Forelimb muscle (tissue), 1 donor: ENCODE measurements at places on chromosomes 12 and 14.

DNA sequence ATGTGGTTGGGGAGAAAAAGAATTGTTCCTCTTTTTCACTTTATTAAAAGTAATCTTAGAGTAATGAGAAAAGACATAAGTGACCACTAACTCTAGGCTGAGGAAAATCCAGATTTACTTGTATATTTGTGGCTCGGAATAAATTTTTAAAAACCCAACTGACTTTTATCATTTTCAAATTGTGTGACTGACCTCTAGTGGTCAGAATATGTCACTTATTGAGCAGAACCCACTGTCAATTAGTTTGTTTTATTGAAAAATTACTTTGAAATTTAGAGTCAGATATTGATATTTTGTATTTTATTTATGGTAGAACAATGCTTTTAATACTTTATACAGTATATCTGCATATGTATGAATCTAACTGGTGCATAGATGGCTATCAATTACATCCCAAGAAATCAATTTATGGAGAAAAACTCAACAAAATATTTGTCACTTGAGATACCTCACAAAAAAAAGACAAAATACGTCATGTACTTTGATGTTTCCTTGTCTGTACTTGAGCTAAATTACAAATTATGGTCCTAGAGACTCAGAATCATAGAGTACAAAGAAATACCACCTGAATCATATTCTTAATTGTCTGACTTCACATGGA is 229.4 kb downstream of the CNTN1 start:
- DNase-seq: no peak

DNA sequence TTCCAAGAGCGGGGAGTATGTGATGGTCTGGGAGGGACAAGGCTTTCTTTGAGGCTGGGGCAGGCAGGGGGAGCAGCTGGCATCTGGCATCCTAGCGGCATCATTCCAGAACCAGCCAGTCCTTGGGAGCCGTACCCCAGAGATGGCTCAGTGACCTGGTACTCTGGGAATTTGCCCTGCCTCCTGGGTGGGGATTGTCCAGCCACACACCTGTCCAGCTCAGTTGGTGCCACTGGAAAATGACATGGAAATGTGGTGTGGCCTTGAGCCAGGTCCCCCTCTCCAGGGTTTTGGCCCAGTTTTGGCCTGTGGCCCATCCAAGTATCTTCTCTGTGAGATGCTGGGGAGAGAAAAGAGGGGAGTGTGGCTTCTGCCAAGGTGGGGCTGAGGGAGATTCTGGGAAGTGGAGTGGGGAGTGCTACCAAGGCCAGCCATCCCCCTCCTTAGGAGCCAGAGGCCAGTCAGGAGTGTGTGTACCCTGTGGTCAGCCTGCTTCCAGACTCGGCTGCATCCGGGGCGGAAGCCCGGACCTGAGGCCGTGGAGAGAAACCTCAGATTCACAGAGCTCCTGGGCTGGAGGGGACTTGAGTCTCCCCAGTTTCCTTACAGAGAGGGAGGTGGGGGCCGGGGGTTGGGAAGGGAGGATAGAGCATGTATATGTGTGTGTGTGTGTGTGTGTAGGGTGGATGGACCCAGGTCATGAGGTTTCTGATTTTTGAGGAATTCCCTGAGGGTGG is 14.7 kb upstream of the KRT80 start:
- DNase-seq: no peak

DNA sequence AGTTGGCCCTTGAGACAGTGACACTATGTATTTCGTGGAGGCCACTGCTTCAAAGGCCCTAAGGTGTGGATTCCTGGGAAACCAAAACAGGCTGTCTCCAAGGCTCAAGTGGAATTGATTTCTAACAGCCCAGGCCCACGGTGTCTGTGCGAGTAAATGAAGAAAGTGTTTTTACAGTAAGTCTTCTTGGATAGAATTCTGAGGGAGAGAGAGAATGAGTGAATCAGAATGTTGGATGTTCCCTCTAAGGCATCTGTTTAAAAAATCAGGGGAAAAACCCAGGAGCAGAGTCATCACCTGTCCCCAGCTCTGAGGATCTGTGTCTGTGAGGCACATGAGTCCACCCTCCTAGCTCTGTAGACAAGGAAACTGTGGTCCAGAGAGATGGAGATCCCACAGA is 22.3 kb upstream of the BDKRB1 start:
- no peak for DNase-seq

DNA sequence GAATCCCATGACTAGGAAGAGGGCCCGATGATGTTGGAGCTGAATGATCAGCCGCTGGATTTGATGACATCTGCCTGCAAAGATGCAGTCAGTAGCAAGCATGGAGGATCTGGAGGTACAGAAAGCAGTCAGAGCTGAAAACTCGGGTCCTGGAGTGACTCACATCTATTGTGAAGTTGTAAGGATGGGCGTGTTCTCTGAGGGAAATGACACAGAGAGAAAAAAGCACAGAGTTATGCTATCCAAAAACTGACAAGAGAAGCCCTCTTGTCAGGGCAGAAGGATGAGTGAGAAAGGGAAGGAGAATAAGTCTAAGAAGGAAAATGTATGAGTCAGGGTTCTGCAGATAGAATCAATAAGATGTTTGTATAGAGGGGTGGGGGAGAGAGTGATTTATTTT is 380.4 kb upstream of the CCDC196 start:
- no peak for DNase-seq
